ENCODE measurements at places on chromosomes 12 and 14.

- DNase-seq, result no peak
These were observed 1.2 kb downstream of the TAPBPL start for GRCh38 chr12:6452944-6453630.

- no peak for DNase-seq
These were observed 3.7 kb upstream of the TAMALIN start for GRCh38 chr12:52003016-52003550.

- DNase-seq, result no peak
These were observed 1.6 kb upstream of the ACOT6 start for GRCh38 chr14:73610687-73611086.

DNA sequence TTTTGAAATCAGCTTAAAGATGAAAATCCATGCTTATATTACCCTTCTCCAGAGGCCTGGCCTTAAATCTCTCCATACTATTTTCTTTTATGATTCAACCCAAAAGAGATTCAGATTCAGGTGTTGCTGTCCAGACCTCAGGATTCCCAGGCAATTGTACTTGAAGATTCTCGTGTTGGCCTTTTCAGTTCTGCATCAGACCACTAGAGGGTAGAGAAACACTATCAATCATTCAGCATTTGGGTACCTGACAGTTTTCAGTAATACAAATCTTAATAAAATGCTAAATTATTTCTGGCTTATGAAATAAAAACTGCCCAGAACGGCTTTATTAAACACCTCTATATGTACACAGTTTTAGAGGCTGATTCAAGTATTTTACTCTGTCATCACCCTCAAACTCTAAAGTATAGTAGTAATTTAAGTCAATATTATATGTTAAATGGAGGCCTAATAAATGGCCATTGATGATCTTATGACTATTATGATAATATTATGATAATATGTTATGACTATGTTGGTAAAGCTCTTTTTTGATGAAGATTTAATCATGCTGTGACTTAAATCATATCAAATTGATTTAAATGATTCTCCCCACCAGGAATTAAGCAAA lies 301.1 kb downstream of the DUSP6 start:
- no peak for DNase-seq

DNA sequence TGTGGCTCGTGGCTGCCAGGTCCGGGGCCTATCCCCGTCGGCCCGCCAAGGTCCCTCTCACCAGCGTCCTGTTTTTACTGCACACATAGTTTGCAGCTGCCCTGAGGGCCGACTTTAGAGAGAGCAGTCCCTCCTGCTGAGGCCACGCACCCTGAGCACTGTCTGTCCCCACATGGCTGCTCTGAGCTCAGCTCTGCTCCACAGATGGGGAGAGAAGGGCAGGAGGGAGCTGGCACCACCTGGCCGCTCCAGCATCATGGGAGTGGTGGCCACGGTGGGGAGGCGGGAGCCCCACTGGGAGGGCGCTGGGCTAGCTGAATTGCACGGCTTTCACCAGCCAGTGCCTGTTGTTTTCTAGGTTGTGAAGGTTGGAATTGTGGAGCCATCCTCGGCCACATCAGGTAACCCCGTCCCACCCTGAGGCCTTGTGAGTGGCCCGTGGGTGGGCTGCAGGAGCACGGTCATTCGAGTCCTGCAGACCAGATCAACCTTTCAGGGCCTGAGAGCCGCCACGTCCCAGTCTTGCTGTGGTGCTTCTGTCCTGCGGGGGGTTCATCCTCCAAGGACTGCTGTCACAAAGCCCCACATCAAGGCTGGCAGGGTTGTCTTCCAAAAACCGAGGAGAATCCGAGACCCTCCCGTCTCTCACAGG lies 7.4 kb upstream of the TEX22 start:
- DNase-seq, result no peak

GRCh38 chr12:47088021-47088944 lies 8.5 kb upstream of the AMIGO2 start:
- DNase-seq, result no peak

DNA sequence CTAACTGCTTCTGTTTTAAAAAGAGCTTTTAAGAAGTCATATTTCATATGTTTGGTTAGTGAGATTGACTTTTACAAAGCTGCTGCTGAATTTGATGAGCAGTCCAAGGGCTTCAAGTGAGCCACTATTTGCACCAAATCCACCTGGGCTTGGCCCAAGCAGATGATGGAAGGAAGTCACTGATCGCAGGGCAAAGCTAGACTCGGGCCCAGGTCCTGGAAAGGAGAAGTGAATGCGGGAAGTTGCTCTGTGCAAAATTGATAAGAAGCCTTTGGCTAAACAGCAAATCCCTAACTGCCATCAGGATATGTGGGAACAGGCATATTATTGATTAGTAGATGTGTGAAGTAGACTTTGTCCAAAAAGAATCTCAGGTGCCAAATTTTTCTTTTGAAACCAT lies 30.5 kb downstream of the PLXNC1 start:
- DNase-seq, result no peak

DNA sequence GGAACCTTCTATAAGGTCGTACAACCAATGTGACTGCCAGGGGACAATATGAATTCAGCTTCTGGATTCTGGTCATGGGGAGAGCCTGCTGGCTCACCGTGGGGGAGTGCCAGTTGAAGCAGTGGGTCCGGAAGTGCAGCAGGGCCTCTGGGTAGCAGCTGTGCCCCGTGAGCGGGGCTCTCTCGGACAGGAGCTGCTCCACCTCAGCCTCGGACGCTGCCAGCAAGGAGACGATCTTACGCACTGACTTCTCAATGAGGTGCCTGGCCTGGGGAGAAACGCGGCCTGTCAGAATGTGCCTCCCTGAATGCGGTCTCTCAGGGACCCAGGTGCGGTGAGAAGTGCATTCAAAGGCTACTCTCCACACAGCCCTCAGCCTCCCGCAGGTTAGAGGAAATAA lies 42.0 kb downstream of the LGMN start:
- DNase-seq, result no peak

DNA sequence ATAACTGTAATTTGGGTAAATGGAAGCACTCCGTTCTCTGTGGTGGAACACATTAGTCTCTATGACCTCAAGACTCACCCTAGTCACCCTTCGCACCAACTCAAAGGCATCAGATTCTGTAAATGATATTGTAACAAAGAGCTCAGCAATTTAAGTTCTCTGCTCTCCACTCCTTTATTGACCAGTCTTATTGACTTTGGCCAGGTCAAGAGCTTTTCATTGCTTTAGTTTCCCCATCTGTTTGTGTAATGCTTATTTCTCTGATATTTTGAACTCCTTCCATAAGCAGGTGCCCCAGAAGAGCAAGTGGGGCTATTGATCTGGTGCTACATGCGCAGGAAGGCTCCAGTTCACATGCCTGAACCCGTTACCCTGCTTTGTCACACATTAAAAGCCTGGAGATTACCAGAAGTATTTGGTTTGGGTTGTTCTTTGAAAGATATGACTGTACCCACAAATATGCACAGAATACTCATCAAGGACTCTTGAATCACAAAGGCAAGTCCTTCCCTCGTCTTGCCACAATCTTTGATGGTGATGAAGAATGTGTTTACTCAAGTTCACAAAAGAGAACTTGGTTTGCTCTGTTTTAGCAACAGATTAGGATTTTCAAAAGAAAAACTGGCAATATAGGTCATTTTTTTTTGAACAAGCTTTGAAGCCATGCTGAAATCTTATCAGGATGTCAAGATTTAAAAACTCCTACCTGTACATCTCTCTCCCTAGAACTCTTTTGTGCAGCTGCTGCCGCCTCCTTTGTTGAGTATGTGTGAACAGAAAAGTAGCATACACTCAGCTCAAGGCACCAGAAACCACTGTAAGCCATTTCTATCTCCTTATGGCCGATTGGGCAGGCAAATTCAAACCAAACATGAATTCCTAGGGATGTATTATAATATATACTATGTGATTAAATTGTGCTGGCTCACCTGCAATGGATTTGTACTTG lies 193.9 kb downstream of the BCAT1 start:
- DNase-seq, result no peak

- no peak for DNase-seq
These were observed 14.1 kb downstream of the RIN3 start for GRCh38 chr14:92527721-92528120.

DNA sequence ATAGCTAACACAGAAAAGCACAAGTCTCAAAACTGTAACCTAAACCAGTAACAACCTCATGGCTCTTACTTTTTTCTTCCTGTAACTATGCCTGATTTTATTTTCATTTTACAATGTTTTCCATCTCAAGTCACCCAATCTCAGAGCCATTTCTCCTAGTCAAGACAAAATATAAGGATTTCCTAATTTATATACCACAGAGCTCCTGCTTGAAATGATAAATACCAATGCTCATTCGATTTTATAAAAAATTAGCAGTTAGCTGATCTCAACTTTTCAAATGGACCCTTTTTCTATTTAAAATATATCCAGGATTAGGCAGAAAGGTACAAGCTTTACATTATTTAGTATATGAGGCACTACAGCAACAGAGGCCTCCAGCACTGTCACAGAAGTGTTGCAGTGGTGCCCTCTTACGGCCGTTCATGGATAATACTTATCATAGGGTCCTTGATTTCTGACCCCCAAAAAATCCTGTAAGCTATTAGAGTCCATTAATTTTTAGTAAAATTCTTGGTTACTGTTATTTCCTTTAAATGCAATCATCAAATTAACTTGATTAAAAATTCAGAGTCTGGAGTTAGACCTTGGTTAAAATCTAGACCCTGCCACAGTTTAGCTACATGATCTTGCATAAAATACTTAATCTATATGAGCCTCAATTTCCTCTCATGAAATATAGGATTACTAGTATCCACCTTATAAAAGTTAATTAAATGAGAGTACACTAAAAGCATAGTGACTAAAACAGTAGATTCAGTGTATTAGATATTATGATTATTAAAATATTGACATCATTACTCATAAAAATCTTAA lies 68.3 kb downstream of the SEC23A start:
- DNase-seq, result no peak

GRCh38 chr14:34614638-34615037 lies 15.3 kb downstream of the SNX6 start:
- no peak for DNase-seq

- no peak for DNase-seq
These were observed 13.1 kb downstream of the TEDC1 start for GRCh38 chr14:105503935-105504692.

- no peak for DNase-seq
These were observed 27.1 kb upstream of the PCNX4 start for GRCh38 chr14:60064491-60065072.
